GM18507 (cell line): ENCODE measurements at places on chromosomes 16 and 17.

DNA sequence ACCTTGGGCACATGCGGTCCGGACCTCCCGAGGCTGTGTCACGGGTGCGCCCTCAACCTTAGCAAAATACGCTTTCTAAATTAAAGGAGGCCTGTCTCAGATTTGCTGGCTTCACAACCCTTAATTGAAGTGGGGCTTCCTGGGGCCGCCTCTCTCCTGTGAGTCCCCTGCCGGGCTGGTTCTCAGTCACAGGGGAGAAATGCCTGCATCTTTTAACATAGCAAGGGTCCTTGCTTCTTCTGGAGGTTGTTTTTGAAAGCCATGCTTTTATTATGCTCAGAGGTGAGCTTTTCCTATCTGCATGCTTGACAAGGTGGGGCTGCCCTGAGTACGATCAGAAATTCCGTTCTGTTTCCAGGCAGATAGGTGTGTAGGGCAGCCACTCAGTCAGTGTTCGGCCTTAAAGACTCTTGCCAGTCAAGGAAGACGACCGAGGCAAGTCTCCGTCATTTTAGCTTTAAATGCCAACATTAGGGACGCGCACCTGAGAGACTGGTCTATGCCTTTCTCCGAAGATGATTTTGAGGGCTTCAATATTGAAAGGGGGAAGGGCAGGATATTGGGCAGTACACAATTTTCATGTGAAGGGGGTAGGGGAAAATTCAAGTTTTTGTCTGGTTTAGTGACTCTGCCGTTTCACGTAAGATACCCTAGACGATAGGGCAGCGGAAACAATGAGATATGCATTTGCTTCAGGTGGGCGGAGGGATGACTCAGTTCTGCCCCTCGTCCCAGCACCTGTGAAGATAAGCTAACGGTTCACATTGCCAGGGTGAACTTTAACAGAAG, 5.5 kb upstream of the SLC7A5 start:
- no peak for DNase-seq

DNA sequence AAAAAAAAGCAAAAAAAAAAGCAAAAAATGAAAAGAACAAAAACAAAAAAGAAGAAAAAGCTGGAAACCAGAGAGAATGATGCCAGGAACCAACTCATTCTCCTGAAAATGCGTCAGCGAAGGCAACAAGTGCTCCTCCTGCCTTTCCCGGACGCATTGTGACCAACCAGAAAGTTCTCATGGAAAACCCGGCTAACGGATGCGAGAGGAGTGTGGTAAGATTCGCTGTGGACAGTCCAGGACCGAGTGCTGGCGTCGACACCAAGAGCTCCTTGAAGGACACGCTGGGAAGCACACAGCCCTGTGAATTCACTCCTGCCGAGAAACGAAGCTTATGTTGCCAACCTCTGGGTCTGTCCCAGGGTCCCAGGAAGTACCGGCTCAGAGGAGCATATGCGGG, 43.4 kb downstream of the METRNL start:
- DNase-seq, result no peak

DNA sequence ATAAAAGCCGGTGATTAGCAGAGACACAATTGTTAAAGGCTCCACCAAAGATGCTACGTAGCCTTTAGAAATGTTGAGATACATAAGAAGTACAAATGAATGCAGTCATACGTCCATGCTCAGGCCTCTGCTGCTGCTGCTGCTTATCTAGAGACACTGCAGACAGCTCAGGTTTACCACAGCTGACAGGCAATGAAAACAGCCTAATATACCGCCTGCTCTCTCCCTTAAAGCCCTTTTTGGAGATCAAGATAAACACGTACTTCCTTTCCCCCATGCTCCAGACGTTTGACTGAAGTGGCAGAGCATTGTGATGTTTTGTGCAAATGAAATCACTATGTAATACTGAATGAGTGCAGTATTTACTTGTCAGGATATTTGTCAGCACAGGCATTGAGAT, 185.3 kb downstream of the AATF start:
- DNase-seq, result no peak

DNA sequence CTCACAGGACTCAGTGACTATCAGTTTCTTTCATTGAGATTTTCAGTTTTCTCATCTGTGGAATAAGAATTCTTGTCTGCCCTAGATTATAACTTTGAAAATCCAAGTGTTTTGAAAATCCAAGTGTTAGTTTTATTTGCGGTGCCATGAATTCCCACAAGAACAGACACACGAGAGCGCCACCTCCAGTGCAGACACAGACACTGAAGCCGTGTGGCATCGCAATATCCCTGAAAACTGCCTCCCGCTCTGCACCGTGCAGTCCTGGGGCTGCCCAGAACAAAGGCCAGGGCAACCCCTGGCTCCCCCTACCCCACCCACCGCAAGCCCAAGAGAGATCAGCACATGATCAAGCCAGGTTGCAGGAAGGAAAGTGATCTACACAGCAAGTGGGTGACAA, 229.5 kb upstream of the ASIC2 start:
- no peak for DNase-seq

- no peak for DNase-seq
Observed at GRCh38 chr17:31744511-31744951, 114.5 kb downstream of the COPRS start.

- DNase-seq, result no peak
Observed at GRCh38 chr16:74716355-74716754, 15.7 kb upstream of the MLKL start.

- no peak for DNase-seq
Observed at GRCh38 chr17:319266-319665, 33.3 kb downstream of the RPH3AL start.

- DNase-seq, result no peak
Observed at GRCh38 chr17:30838202-30838807, 6.5 kb downstream of the ATAD5 start.

DNA sequence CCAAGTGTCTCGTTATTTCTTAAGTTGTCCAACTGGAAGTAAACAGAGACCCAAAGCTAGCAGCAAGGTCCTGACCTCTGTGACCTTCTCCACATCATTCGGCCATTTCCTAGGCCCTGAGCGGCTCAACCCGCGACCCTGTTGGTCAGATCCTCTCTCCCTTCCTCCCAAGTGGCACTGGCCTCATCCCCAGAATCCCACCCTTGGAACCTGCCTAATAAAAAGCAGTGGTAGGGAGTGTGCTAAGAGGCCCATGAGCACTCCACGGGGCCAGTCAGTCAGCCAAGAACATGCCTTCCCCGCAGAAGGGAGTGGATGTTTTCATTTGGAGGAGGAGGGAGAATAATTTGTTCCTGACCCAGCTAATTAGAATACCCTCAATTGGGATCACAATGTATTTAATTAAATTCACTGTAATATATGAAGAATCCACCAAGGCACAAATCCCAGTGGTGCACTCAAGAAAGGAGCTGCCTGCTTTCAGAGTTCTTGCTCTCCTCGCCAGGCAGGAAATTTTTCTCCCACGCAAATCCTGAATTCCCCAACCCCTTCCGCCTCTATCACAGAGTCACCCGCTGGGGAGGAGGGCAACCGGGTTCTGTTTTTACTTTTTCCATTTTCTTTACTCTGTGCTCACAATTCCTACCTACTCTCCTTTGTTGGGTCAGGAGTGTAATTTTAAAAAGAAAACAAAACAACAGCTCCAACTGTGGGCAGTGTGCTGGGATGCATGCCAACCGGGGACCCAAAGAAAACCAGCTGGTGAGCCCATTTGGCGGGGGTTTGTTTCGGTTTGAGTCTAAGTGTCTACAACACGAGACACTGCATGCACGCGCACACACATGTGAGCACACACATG, 153.4 kb downstream of the ZFHX3 start:
- DNase-seq, result no peak

DNA sequence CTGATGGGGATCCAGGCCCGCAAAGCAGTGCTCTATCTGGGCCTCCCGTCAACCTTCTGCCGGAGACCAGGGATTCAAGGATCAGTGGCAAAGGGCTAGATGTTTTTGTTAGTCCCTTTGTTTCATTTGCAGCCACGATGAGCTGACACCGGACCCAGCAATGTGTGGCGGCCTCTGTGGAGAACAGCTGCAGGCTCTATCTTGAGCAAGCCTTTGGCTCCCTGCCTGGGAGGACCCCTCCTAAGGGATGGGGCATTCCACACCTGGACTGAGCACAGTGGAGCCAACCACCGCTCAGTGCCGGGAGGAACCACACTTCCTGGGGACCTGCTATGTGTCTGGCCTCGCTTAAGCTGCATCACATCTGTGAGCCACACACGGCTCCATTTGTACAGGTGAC, 215.8 kb downstream of the RBFOX3 start:
- DNase-seq, result no peak
